Frontal cortex (tissue), 4 donors: ENCODE measurements at places on chromosomes 16 and 17. TPM values are rescaled to one million over a fixed set of nuclear protein-coding genes. Genes with fewer than 3 reads are reported as not detected.

The LPCAT2 gene
- 2.4 TPM for total RNA-seq

The HSD11B2 gene
- 0.41 TPM for total RNA-seq

The ZNF598 gene
- 5.7 TPM for total RNA-seq

The DHRS7C gene
- total RNA-seq = not detected

The SCGB1C2 gene
- total RNA-seq = not detected

The KRTAP4-2 gene
- total RNA-seq = not detected

The DCTN5 gene
- total RNA-seq = 75.0 TPM

The NEUROD2 gene
- 44.8 TPM for total RNA-seq

The PIGL gene
- total RNA-seq = 20.4 TPM

The ZFP90 gene
- total RNA-seq = 109 TPM

The RAB37 gene
- total RNA-seq = 0.82 TPM

The GNGT2 gene
- not detected for total RNA-seq

The TNFRSF17 gene
- total RNA-seq = 2.0 TPM

The HOXB6 gene
- not detected for total RNA-seq

The POLR3K gene
- total RNA-seq = 4.9 TPM

The CD300LB gene
- not detected for total RNA-seq

The KPNA2 gene
- 39.5 TPM for total RNA-seq

The PRAC1 gene
- not detected for total RNA-seq

The SLFN13 gene
- total RNA-seq = under 0.01 TPM

The NME1 gene
- 60.3 TPM for total RNA-seq

The C1QL1 gene
- total RNA-seq = 1.2 TPM

The COA3 gene
- total RNA-seq = 98.6 TPM

The TMEM235 gene
- total RNA-seq = not detected

The AOC3 gene
- total RNA-seq = 0.41 TPM

The ZACN gene
- not detected for total RNA-seq

The SLFN12L gene
- 0.41 TPM for total RNA-seq

The CD300LG gene
- total RNA-seq = not detected

The NUP88 gene
- total RNA-seq = 90.9 TPM

The CCR7 gene
- total RNA-seq = not detected

The SNAI3 gene
- not detected for total RNA-seq

The HNF1B gene
- total RNA-seq = not detected

The WDR90 gene
- 8.2 TPM for total RNA-seq

The PPP1R1B gene
- total RNA-seq = 27.3 TPM

The NKD1 gene
- 2.4 TPM for total RNA-seq
